A549 treated with Hydrocortisone at 1 μM for 4 hours (cell line): ENCODE measurements at places on chromosomes 7 and 10. TPM values are rescaled to one million over a fixed set of nuclear protein-coding genes. Genes with fewer than 3 reads are reported as not detected.

The LRRN3 gene
- total RNA-seq: 0.05 TPM in 1 of 5 replicates, not detected in the others

The CTBP2 gene
- total RNA-seq: 100 to 129 TPM (median 119 TPM) in 5 replicates

The CTAGE4 gene
- total RNA-seq: 0.03 TPM in 1 of 5 replicates, not detected in the others

The LIPK gene
- total RNA-seq: not detected in 5 replicates

The TMEM139 gene
- 0.53 to 1.5 TPM (median 0.68 TPM) in 5 replicates for total RNA-seq

The NODAL gene
- total RNA-seq: not detected in 5 replicates
